ENCODE measurements at places on chromosomes 2 and 18.

- no peak for DNase-seq
Measured at GRCh38 chr18:40168026-40168425, 1787.0 kb upstream of the PIK3C3 start.

DNA sequence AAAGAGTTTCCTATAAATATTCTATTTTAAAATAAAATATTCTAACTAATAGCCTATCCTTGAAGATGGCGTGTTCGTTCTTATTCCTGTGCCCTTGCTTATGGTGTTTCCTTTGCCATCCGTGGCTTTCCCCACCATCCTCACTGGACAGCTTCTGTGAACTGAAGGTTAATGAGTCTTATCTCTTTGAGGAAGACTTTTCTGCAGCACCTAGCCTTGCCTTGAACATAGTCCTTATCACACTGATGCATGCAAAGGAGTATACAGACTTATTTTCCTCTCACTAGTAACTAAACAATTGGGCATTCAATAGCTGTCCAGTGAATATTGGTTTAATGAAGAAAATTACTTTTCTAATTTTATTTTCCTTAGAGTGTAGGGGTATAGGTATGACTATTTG lies 88.1 kb downstream of the GULP1 start:
- DNase-seq: no peak

- no peak for DNase-seq
Measured at GRCh38 chr2:61018318-61018755, 282 bp upstream of the PUS10 start.

DNA sequence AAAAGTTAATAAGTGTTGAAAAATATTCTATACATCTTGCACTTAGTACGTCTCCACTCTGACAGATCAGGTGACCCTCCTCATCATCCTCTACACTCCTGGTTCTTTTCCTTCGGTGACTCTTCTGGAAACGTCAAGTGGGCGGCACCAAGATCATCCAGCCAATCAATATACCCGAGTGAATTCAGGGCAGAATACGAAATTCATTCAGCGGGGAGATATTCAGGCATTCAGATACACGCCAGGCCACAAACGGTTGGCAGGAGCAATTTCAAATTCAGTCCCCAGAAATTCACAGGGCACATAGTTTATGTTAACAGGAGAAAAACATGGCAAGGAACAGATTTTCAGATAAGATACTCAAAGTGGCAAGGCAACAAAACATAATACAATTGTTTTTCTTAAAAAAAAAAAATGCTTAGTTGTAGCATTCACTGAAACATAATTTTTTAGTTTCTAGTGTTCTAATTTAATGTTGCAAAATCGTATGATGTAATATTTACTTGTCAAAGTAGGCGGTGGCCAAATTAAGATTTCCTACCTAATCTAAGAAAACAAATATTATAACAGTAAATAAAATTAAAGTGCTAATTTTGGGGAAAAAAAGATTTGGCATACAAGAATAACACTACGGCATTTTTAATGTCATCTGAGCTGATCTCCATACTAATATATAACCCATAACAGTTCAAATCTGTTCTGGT lies 4.2 kb downstream of the CLK1 start:
- no peak for DNase-seq

DNA sequence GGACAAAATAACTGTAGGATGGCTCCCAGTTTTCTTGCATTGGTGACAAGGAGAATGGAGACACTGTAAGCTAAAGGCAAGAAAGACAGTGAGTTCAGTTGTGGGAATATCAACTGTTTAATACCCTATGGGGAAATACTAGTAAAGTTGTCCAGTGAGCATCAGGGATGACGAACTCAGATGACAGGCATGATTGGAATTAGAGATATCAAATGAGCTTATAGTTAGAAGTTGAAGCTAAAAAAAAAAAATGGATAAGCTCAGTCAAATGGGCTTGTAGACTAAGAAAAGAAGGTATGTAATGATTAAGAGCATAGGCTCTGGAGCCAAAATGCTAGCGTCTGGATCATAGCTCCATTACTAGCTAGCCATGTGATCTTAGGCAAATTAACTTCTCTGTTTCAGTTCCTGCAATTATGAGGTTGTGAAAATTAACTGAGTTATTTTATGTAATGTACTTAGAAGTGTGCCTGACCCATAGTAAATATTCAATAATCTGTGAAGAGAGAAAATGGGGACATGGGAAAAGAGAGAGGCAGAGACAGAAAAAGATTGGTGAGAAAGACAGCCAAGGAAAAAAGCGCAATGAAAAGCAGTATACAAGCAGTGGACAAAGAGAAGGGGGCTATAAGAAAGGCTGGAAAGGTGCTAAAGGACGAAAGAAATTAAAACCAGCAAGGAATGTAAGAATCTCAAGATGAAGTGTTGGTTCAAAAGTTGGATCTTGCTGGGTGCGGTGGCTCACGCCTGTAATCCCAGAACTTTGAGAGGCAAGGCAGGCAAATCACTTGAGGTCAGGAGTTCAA lies 95.7 kb upstream of the SLC39A10 start:
- DNase-seq: no peak

GRCh38 chr2:160281213-160281612 lies 81.1 kb upstream of the ITGB6 start:
- no peak for DNase-seq

DNA sequence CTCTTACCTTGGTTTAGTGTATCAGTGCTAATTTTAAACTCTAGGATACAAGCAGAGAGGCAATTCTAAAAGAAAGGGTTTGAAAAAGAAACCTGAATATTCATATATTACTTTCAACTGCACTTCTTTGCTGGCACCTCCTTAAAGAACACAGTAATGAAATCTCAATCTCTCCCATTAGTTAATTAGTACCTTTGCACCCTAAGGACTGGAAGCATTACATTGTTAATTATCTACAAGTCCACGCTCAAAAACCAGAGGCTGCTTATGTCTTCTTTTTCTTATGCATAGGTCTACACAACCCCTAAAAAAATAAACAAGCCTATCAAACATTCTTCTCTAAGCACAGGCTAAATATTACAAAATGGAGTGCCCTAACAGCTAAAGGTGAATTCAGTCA lies 20.2 kb downstream of the EPHA4 start:
- DNase-seq: no peak

GRCh38 chr2:205787761-205788160 lies 105.5 kb downstream of the NRP2 start:
- DNase-seq: no peak

DNA sequence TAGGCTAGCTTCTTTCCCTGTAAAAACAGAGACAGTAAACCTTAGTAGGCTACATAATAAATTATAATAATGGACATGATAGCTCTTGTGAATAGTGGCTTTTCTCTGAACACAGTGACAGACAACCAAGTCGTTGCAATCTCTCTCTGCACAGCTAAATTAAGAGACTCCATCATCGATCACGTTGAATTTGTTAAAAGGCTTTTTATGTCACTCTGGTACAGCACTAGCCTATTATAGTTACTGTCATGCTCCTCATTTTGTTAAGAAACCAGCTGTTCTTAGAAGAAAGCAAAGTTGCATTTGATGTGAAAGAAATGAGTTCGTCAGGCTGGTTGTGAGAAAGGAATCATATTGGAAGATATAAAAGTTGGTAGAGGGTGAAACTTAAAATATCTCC lies 50.3 kb upstream of the ARHGAP28 start:
- DNase-seq: no peak
